ENCODE measurements at places on chromosomes 6 and 20.
A peak's percentile ranks its signal among the peaks of the same experiment; 100 is the strongest.

- DNase-seq = peak; percentile 70
Observed at GRCh38 chr6:1346558-1347091, 34.7 kb downstream of the FOXQ1 start.

GRCh38 chr20:46708172-46708860 lies 1.1 kb upstream of the SLC2A10 start:
- no peak for DNase-seq

DNA sequence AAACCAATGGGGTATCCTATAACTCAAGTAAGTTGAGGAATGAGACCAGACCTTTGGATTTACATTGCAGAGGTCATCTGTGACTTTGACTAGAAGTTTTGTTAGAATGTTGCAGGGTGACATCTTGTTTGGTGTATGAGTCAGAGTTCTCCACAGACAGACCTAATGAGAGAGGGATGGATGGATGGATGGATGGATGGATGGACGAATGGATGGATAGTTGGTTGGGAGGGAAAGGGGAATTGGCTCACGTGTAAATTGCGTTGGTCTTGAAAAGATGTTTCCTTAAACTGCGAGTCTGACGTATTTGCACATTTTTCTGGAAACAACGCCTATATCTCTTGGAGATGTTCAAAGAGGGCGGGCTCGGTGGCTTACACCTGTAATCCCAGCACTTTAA lies 1.0 kb upstream of the MTRES1 start:
- DNase-seq = no peak

GRCh38 chr6:38307740-38308139 lies 332.0 kb downstream of the BTBD9 start:
- DNase-seq = no peak

DNA sequence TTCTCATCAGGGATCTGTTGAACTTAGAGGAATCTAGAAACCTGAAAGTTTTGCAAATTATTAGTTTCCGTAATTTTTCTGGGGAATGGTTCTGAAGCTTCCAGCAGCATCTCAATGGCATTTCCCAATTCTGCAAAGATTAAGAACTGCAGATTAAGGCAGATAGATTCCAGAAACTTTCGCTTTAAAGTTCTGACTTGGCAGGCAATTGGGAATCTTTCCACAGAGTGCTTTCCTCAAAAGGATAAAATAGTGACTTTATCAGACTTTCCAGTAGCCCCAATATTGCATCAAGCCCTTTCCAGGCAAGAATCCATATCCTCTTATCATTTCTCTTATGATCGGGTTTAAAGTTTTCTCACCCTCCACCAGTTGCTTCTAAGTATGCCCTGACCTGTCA lies 261.1 kb downstream of the FNDC1 start:
- no peak for DNase-seq

- DNase-seq = no peak
Observed at GRCh38 chr20:11110535-11110934, 436.7 kb upstream of the JAG1 start.

DNA sequence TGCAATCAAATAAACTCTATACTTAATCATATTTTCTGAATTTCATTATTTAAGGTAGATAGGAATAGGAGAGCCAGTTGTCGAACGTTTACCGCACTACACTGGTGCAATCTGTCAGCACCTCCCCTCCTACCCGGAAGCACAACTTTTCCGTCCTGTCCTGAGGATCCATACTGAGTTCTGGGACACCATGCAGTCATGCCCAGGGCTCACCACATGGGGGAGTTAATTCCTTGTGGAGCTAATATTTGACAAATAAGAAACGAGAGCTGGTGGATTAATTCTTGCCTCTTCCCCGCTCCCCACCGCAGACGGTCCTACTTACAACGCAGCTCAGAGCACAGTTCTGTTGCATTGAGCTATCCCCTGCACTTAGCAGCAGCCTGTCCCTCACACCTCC lies 107.7 kb upstream of the RALGAPA2 start:
- DNase-seq = peak; percentile 46

DNA sequence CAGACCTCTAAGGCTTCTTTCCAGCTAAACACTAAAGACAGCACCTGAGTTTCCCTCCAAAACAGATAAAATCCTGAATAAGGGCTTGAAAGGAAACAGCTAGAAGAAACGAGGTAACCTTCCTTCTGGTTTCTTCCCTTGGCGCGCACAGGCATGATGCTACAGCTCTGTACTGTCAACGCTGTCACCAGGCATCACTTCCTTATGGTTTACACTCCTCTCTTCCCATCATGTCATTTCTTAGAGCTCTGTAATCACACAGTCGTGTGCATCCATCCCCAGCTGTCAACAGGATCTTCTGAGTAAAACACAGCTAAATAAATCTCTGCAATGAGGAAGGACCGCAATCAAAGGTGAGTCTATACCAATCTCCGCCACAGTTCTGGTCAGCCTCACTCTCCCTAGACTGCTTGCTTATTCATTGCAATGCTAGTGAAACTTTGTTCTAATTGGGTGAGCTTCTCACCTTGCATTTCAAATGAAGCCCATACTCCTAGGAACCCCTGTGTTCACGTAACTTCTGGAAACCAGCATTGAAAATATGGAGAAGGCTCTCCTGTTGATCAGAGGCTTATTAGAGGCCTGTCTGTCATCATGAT lies 162.6 kb upstream of the DTNBP1 start:
- DNase-seq = peak; percentile 65

Measured in NCI-H524 treated with DMSO at 0.1 percent for 48 hours (cell line).